Ovary (tissue), 10 donors: ENCODE measurements at places on chromosomes 7 and 10. TPM values are rescaled to one million over a fixed set of nuclear protein-coding genes. Genes with fewer than 3 reads are reported as not detected.
A peak's percentile ranks its signal among the peaks of the same experiment; 100 is the strongest.

PLA2G12B gene
- not detected for total RNA-seq

OGA gene
- total RNA-seq, result 95.5 TPM

- H3K27ac ChIP-seq, result no peak overlapping the region
- H3K4me1 ChIP-seq, result peaks cover 10% of the 10 kb centered on the region
- no peak for DNase-seq
- H3K4me3 ChIP-seq, result no peak overlapping the region
- H3K36me3 ChIP-seq, result no peaks in the 10 kb centered on the region
Observed at GRCh38 chr10:28587970-28588290, 55.0 kb downstream of the WAC start.

FGFR2 gene
- total RNA-seq, result 18.8 TPM

DNA sequence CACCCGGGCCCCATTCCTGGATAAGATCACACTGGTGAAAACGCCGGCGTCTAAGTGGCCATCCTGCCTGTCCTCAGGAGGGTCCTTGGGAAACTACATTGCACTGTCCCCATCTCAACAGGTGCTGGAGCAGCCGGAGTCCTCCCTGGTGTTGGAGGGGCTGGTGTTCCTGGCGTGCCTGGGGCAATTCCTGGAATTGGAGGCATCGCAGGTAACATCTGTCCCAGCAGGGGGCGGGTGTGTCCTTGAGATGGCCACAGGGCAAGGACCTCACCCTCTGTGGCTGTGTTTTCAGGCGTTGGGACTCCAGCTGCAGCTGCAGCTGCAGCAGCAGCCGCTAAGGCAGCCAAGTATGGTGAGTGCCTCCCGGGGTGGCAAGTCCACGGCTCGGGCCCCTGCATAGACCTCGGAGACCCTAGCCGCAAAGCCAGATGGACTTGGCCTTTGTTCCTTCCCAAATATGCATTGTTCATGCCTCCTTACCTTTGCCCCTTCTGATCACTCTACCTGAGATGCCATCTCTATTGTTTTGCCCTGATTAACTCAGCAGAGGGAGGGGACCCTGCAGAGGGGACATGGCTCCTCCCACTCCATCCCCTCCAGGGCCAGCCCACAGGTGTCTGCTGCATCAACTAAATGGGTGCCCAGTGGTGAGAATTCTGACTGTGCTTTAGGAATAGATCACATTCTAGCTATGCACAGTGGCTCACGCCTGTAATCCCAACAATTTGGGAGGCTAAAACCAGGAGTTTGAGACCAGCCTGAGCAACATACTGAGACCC, 23.8 kb downstream of the ELN start:
- no peaks in the 10 kb centered on the region for H3K36me3 ChIP-seq
- H3K4me1 ChIP-seq, result no peaks in the 10 kb centered on the region
- no peak for DNase-seq
- H3K27ac ChIP-seq, result no peak overlapping the region
- no peaks in the 10 kb centered on the region for H3K27me3 ChIP-seq

DNA sequence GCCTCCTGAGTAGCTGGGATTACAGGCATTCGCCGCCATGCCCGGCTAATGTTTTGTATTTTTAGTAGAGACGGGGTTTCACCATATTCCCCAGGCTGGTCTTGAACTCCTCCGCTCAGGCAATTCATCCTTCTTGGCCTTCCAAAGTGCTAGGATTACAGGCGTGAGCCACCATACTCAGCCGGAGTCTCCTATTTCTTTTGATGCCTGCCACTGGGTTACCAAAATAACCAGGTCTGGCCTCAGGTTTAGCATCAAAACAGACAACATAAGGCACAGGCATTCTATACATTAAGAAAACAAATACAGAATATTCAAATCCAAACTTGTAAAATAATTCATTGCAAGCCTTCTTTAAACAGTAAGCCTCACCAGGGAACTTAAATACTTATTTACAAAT, 289.8 kb upstream of the IMMP2L start:
- no peak overlapping the region for H3K4me3 ChIP-seq
- no peaks in the 10 kb centered on the region for H3K36me3 ChIP-seq
- H3K27me3 ChIP-seq, result no peaks in the 10 kb centered on the region

DNA sequence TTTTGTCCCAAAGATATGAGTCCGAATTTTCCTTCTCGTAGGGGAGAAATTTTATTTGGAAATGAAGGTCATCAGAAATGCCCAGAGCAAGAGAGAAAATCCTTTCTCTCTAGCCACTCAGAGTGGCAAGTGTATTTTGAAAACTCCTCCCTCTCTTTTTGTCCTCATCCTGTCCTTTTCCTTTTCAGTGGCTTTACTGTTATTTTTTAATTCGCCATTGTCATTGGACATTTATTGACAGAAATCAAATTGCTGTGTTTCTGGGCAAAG, 39.6 kb downstream of the TET1 start:
- H3K4me1 ChIP-seq, result peaks cover 3% of the 10 kb centered on the region
- peak overlapping the region; percentile 30 for H3K4me3 ChIP-seq
- no peaks in the 10 kb centered on the region for H3K27me3 ChIP-seq

DNA sequence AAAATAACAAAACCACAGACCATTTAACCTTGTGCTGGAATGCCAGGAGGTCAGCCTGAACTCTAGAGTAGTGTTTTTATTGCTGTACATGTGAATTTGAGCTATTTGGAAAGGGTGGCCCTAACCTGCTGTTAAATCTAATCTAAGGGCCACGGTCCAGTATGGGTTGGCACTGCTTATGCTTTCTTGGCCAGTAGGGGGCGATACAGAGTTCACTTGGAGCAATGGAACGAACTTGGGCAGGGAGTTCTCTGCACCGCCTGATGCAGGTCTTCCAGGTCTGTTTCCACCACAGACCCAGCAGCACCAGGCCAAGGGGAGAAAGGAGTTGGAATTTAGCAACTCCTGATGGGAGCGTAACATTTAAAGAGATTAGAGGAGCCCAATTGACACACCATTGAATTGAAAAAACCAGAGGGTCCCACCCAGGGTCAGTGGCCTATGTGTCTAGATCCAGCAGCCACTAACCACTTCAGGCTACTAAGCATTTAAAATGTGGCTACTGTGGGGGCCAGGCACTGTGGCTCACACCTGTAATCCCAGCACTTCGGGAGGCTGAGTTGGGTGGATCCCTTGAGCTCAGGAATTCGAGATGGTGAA, 75.7 kb upstream of the EFCAB10 start:
- H3K4me1 ChIP-seq, result peaks cover 17% of the 10 kb centered on the region
- no peaks in the 10 kb centered on the region for H3K36me3 ChIP-seq
- no peaks in the 10 kb centered on the region for H3K27me3 ChIP-seq
- no peak overlapping the region for H3K27ac ChIP-seq
- peak; percentile 42 for DNase-seq
- H3K4me3 ChIP-seq, result no peak overlapping the region

GRCh38 chr7:121901026-121901425, 28.1 kb downstream of the PTPRZ1 start:
- no peak overlapping the region for H3K27ac ChIP-seq
- H3K4me3 ChIP-seq, result no peak overlapping the region
- no peaks in the 10 kb centered on the region for H3K4me1 ChIP-seq
- no peaks in the 10 kb centered on the region for H3K27me3 ChIP-seq
- no peaks in the 10 kb centered on the region for H3K36me3 ChIP-seq

- H3K36me3 ChIP-seq, result no peaks in the 10 kb centered on the region
- H3K4me3 ChIP-seq, result no peak overlapping the region
- peaks cover 5% of the 10 kb centered on the region for H3K4me1 ChIP-seq
- H3K27ac ChIP-seq, result no peak overlapping the region
- DNase-seq, result no peak
Observed at GRCh38 chr10:119531067-119531466, 11.5 kb downstream of the RGS10 start.

DNA sequence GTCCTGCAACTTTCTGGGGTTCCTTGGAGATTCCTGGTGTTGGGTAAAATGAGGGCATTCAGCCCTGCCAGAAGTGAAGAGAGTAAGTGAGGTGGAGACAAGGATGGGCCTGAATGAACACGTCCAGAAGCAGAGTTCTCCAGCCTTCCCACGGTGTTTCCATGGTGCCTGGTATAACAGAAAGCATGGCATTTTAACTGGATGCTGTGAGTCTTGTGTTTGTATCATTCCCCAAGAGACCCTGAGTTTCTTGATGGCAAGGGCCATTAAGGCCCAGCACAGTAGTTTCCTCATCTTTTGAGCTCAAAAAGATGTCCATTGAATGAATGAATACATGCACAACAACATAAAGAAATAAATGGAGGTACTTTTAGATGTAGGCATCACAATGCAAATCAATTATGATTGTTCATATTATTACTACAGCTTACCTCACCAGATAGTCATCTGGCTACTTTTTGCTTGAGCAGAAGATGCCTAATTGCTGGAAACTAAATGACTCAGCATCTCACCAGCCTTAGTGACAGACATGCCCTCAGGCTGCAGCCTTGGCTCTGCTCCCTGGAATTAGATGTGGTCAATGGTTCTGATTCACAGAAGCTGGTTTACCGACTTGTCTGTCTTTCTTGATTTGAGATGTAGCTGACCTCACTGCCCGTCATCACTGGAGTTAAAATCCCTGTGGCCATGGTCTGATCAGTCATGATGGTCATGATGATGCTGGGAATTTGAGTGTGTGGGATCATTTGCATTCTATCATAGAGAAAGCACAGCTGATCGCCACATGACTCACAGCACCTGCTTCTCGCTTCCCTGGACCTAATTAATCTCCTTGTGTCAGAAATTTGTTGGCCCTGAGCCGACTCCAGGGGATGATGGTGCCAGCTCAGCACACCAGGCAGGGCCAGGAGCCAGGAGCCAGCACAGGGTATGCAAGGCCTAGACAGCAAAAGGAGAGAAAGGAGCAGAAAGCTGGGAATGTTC, 83.9 kb downstream of the CXCL12 start:
- no peaks in the 10 kb centered on the region for H3K36me3 ChIP-seq
- H3K4me3 ChIP-seq, result no peak overlapping the region
- no peaks in the 10 kb centered on the region for H3K27me3 ChIP-seq

- no peak overlapping the region for H3K27ac ChIP-seq
- no peak overlapping the region for H3K4me3 ChIP-seq
- DNase-seq, result no peak
- no peaks in the 10 kb centered on the region for H3K27me3 ChIP-seq
Observed at GRCh38 chr7:88565401-88565800, 194.1 kb upstream of the ZNF804B start.

DNA sequence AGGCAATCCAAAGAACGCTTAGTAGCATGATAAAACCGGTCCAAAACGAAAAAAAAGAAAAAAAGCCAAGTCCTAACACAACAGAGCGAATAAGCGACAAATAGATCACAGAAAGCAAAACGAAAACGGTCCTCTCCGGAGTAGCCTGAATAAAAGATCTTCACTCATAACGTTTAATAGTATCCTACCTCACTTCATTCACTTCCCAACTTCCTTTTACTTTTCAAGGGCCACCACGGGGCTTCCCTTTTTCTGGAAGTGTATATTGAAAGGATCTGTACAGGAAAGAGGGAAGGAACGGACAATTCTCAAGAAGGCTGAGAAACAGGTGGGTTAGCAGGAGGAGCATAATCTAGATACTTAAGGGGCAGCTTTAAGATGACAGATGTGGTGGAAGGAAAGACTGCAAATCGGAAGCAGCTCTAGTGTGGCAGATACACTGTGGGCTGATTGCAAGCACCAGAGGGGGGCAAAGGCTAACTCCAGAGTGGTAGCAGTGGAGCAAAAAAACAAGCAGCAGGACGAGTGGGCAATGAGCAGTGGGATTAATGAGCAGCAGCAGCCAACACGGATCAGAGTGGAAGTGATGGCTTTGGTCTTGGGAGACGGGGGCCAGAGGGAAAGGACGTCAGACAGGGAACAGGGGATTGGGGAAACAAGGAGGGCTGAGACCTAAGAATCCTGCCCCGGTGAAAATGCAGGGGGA, 866 bp downstream of the CNOT4 start:
- H3K27me3 ChIP-seq, result no peaks in the 10 kb centered on the region
- H3K27ac ChIP-seq, result peak overlapping the region; percentile 72
- no peaks in the 10 kb centered on the region for H3K36me3 ChIP-seq
- peaks cover 4% of the 10 kb centered on the region for H3K4me1 ChIP-seq
- peak; percentile 13 for DNase-seq
- peak overlapping the region; percentile 84 for H3K4me3 ChIP-seq

PEX1 gene
- 20.9 TPM for total RNA-seq

DNA sequence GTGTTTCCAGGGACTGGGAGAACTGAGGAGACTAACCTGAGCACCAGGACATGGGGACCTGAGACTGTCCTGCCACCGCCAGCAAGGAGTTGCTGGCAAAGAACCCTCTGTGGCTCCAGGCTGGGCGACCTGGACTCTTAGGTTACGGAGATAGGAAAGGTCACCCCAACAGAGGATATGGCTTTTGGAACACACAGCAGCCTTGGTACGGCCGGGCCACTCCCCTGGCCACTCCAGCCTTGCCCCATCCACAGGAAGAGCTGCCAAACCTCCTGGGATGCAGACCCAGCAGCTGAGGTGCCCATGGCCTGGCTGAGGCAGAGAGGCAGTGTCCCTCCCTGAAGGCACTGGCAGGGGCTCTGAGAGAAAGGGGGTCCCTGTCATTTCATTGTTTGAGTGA, 137.8 kb downstream of the OAT start:
- no peak overlapping the region for H3K4me3 ChIP-seq
- no peaks in the 10 kb centered on the region for H3K36me3 ChIP-seq
- no peaks in the 10 kb centered on the region for H3K27me3 ChIP-seq
- H3K27ac ChIP-seq, result no peak overlapping the region
- no peaks in the 10 kb centered on the region for H3K4me1 ChIP-seq

DNA sequence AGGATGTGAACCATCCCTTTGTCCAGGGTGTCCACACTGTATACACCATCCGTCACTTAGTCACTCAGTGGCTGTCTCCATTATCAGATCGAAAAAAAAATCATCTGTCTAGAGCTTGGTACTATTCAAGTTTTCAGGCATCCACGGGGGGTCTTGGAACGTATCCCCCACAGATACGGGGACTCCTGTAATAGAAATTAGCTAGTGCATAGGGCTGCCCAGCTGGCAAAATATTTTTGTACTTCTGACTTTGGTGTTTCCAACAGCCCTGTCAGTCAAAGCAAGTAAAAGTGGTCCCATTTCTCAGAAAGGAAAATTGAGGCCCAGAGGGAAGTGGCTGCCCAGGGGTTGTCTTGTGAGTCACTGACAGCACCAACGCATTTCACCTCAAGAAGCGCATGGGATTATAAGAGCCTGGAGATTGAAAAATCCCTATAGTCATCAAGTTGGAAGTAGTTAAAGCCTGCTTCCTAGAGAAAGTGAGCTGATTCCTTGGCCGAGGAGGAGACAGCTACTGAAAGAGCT, 52.1 kb upstream of the SLC29A3 start:
- no peak for DNase-seq
- H3K36me3 ChIP-seq, result no peaks in the 10 kb centered on the region
- H3K27me3 ChIP-seq, result no peaks in the 10 kb centered on the region
- H3K27ac ChIP-seq, result no peak overlapping the region
- H3K4me1 ChIP-seq, result peaks cover 5% of the 10 kb centered on the region
- no peak overlapping the region for H3K4me3 ChIP-seq

DNA sequence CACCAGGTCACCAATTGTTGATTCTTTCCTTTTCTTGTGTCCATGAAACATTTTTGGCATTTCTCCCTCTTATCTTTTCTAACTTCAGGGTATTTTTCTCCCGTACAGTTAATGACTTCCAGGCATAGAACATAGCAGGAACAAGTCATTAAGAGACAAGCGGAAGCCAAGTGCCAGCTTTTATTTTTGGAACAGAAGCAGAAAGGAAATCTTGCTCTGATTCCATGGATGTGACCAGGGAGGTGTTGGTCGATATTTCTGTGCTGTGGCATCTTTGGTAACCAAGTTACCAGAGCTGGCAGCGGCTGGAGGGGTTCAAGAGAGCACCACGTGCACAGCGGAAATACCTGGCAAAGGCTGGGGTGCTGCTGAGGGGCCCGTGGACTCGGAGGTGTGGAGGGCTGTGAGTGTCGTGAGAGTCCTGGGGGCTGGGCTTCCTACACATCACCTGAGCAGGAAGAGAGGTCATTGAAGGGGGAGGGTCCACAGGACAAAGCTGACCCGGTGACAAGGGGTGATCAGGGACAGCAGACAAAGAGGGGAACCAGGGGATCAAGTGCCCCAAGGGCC, 1.8 kb downstream of the LLCFC1 start:
- H3K4me3 ChIP-seq, result no peak overlapping the region
- H3K27ac ChIP-seq, result no peak overlapping the region
- H3K27me3 ChIP-seq, result no peaks in the 10 kb centered on the region
- no peaks in the 10 kb centered on the region for H3K4me1 ChIP-seq
- no peak for DNase-seq

GPER1 gene
- total RNA-seq, result 3.7 TPM
